ENCODE measurements at places on chromosomes 2 and 18.
A peak's percentile ranks its signal among the peaks of the same experiment; 100 is the strongest.

DNA sequence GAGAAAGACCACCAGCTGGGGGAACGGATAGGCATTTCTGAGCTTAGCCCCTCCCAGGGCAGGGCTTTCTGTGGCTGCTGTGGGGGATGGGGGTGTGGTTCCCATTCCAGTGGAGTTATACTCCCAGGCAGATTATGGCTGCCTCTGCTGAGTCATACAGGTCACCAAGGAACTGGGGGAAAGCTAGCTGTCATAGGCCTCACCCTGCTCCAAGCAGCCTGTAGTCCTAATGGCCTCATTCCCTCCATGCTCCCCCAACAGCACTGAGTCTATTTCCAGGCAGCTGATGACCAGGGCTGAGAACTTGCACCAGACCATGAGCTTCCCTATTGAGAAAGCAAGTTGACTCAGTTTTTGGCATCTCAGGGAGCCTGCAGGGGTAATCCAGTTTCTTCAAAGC, 87.1 kb downstream of the GPR39 start:
- no peak for DNase-seq

DNA sequence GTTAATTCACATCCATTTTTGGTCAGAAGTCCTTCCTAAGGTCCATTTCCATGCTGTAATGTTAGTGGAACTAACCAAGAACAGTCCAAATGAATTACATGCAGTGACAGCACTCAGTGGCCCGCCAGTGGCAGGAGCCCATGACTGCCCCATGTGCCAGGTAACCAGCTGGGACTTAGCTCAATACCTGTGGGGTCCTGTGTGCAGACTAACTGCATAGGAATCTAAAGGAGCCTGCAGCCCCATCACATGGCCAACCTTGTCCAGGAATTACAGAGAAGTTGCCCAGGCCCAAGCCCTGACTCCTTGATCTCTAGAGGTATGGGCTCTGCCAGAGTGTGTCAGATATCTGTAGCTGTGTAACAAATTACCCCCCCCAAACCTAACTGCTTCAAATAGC, 35.4 kb upstream of the GPR17 start:
- no peak for DNase-seq

GRCh38 chr18:25334588-25334987, 17.4 kb downstream of the ZNF521 start:
- DNase-seq = no peak

DNA sequence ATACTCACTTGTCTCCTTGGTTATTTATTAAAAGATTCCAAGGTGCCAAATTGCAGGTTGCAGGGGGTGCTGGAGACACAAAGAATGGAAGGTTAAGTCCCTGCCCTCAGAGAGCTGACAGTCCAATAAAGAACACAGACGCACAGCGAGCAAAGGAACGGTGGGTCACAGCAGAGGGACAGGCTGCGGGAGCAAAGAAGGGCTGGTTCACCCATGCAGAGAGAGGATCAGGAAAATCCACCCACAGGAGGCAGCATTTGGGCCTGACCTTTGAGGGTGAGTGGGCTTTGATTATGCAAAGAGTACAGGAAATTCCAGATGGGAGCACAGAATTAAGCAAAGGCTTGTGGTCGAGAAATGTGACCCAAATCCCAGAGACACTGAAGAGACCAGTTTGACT, 45.0 kb downstream of the ZBTB7C start:
- DNase-seq = no peak

GRCh38 chr2:22887845-22888244, 497.1 kb upstream of the KLHL29 start:
- no peak for DNase-seq

DNA sequence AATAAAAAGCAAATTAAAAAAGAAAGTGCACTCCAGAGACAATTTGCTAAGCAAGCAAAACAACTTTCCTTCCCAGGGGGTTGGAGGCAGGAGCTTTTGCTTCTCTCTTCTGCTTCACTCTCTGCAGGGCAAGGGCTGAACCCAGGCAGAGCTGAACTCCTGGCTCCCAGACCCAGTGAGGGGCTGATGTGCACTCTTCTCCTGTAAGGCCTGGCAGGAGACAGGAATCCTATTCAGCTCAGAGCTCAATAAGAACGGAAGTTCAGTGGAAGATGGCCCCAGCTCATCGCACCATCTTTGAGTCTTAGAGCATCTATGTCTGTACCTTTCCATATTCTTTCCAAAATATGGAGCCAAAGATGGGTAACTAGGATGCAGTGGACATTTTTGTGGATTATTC, 29.1 kb downstream of the CIB4 start:
- no peak for DNase-seq

DNA sequence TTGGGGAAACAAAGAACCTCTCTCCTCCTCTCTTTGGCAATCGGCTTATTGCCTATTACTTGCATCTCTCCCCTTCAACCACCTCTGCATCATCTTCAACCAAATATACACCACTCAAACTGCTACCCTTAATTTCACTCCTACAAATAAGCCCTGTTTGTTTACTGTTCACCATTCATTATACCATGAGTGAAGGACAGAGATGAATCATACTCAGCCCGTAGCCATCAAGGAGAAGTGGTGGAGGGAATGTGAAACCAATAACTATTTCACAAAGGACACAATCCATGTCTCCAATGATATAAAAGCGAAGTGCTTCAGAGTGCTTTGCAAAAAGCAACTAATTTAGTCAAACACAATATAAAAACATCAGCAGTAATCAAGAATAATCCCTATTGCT, 76.8 kb downstream of the CACNB4 start:
- DNase-seq = no peak

GRCh38 chr18:45102126-45102525, 421.4 kb downstream of the SETBP1 start:
- DNase-seq = no peak

- DNase-seq = peak; percentile 30
Observed at GRCh38 chr2:201643216-201643890, at the start of gene TMEM237. Gene TMEM237 (minus strand): TSS chr2:201643503. CDS start chr2:201643400, 103 bp downstream.

DNA sequence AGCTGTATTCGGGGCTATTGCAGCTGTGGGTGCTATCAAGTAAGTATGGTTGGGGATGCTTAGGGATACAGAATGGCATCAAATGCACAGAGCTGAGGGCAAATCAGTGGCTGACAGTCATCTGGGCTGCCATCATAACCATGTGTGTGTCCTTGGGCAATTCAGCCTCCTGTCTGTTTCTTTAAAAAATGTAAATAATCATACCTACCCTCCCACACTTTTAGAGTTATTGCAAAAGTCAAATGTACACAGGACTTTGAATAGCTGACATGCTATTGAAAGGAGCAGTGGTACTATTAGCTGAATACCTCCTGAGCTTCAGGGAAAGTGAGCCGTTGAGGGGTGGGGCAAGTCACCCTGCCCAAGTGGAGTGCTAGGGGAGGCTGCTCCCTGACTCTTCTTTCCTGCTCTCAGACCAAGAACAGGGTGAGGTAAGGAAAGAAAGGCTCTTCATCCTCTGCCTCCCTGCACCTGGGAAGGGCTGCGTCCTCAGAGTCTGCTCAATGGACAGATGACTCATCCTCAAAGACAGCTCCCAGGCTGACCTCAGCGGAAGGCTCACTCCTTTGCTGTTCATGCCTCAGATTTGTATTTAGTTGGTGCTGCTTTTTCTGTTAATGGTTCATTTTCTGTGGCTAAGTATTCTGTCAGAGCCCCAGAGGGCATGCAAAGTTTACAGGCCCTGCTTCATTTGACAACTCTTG, 54.9 kb upstream of the BZW1 start:
- no peak for DNase-seq

DNA sequence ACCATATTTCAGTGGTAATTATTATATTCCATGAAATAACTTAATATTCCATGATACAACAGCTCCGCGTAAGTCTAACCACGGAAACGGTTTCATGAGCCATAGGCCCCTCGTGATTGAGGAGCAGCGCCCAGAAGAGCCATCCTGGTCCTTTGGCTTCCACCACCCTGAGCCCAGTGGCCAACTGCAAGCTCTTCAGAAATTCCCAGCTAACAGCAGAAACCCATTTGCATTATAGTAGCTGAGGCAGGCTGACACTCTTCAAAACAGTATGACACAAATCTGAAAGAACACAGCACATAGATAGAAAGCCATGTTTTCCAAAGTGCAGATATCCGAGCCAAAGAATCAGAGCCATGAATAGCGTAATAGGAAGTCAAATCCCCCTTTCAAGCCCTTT, 120.9 kb upstream of the NFATC1 start:
- DNase-seq = no peak

DNA sequence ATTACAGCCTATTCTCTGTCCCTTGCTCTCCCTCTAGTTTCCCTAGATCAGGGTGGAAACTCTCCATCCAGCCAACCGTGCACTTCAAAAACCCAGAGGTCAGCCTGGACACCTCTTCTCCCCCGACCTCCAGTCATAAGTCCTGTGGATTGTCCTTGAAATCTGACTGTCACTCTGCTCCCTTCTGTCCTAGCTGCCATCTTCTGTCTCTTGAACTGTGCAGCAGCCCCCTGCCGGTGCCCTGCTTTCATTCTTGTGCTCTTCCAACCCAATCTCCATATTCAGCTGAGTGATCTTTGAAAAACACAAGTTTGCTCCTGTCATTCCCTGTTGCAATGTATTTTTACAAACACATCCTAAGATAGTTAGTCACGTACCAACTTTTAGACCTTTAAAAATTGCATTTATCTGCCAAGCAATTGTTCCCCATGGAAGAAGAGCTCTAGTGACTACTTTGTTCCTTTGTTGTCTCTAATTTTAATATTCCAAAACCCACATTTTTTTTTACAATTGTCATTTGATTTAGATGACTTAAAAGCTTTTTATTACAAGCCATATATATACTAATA, 254.3 kb downstream of the CAMKMT start:
- DNase-seq = no peak

GRCh38 chr18:52567360-52567759, 227.4 kb downstream of the DCC start:
- no peak for DNase-seq
